ENCODE measurements at places on chromosomes 4 and X.

- DNase-seq, result no peak
Measured at GRCh38 chr4:7906171-7906701, 33.4 kb downstream of the AFAP1 start.

DNA sequence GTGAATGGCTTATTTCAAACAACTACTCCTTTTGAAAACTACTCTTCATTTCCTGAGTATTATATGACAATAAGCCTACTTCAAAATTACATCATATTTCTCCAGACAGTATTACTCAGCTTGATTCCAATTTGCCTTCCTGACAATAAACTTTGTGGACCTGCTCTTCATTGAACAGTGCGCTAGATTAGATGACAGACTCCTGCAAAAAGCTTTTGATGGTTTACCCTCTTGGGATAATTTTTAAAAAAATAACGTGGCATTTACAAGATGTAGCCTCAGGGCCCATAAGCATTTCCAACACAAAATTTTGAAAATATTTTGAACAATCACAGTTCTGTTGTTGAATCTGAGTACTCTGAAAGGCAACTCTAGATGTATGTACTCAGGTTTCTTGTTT lies 25.9 kb downstream of the MGAT4D start:
- no peak for DNase-seq

DNA sequence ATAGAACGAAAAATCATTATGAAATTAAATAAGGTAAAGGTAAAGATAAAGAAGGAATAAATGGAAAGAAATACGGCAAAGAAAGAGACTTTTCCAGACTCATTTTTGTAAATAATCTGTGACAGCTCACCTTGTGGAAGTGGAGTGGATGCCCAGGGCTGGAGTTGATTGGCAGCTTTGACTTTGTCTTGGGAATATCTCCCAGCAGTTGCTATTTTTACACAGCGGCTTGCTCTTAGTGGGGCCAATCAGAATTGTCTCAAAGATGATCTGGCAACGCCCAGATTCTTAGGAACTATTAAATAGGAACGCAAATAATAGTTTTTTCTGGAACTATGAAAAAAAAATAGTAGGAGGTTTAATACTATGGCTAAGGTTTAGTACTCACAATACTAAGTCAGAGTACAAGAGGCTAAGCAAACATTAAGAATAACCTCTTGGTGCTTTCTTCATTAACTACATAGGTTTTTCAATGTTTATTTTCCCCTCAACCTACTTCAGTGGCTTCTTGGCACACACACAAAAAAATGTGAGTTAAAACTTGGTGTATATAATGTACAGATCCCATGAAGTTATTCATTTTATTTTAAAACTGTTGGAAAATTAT lies 132.7 kb downstream of the TRAM1L1 start:
- no peak for DNase-seq

- DNase-seq, result no peak
Measured at GRCh38 chr4:26531491-26532116, 41.3 kb upstream of the CCKAR start.

GRCh38 chrX:134545510-134545909 lies 85.5 kb downstream of the HPRT1 start:
- no peak for DNase-seq

GRCh38 chr4:13558881-13559280 lies 14.6 kb upstream of the NKX3-2 start:
- DNase-seq, result no peak

DNA sequence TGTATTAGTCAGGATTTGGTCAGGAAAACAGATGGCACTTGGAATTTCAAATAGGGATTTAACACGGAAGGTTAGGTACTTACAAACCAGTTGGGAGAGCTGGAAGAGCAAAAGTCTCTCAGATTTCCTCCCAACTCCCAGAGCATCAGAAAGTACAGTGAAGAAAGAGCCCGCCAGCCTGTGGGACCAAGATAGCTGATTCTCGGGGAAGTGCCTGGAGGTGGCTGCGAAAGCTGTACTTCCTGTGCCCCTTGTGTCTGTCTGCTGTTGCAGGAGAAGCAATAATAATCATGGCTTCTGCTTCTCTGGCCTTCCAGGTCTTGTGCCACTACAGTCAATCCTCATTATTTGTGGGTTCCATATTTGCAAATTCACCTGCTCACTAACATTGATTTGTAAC lies 221.0 kb upstream of the BCOR start:
- no peak for DNase-seq

- DNase-seq, result peak; percentile 41
Measured at GRCh38 chr4:158722291-158722916, 792 bp downstream of the PPID start.

All from fibroblast of gingiva (primary cell).